Aortic smooth muscle cell (primary cell): ENCODE measurements at places on chromosomes 7 and 10. TPM values are rescaled to one million over a fixed set of nuclear protein-coding genes. Genes with fewer than 3 reads are reported as not detected.

RBP4 gene
- total RNA-seq = 0.06 TPM in 1 of 2 replicates, not detected in the other

KLLN gene
- 0.40 and 0.56 TPM in 2 replicates for total RNA-seq

ANKRD7 gene
- total RNA-seq = 0.19 and 0.26 TPM in 2 replicates

ITIH2 gene
- 0.06 and 0.13 TPM in 2 replicates for total RNA-seq

ZNF679 gene
- not detected in 2 replicates for total RNA-seq

GARIN1A gene
- 0.92 and 1.6 TPM in 2 replicates for total RNA-seq

AVPI1 gene
- total RNA-seq = 12.9 and 19.2 TPM in 2 replicates

ITGA8 gene
- total RNA-seq = 289 and 543 TPM in 2 replicates

CPXM2 gene
- total RNA-seq = 95.0 and 99.2 TPM in 2 replicates

GPR26 gene
- not detected in 2 replicates for total RNA-seq

RHEB gene
- total RNA-seq = 62.0 and 77.6 TPM in 2 replicates

TMEM229A gene
- 0.13 and 0.37 TPM in 2 replicates for total RNA-seq

FOXP2 gene
- 0.79 and 2.2 TPM in 2 replicates for total RNA-seq

DYDC2 gene
- total RNA-seq = not detected in 2 replicates

NEUROD6 gene
- not detected in 2 replicates for total RNA-seq

PHTF2 gene
- total RNA-seq = 25.0 and 49.0 TPM in 2 replicates

CALHM1 gene
- not detected in 2 replicates for total RNA-seq

MYO3A gene
- total RNA-seq = not detected in 2 replicates

PSPH gene
- 40.6 and 41.9 TPM in 2 replicates for total RNA-seq

ZNF25 gene
- total RNA-seq = 15.2 and 16.4 TPM in 2 replicates

ZNF804B gene
- not detected in 2 replicates for total RNA-seq

POLD2 gene
- total RNA-seq = 81.6 and 104 TPM in 2 replicates

PHYH gene
- total RNA-seq = 22.2 and 28.8 TPM in 2 replicates

TMEM225B gene
- 0.62 and 2.4 TPM in 2 replicates for total RNA-seq

TRAPPC14 gene
- 7.6 and 10.8 TPM in 2 replicates for total RNA-seq

CDK14 gene
- 35.1 and 49.3 TPM in 2 replicates for total RNA-seq

HTR5A gene
- total RNA-seq = not detected in 2 replicates

PSD gene
- 0.12 and 0.26 TPM in 2 replicates for total RNA-seq

ADRB1 gene
- not detected in 2 replicates for total RNA-seq

MGAM2 gene
- not detected in 2 replicates for total RNA-seq

EPO gene
- not detected in 2 replicates for total RNA-seq

NPFFR1 gene
- total RNA-seq = under 0.01 TPM in 1 of 2 replicates, not detected in the other

SGPL1 gene
- total RNA-seq = 28.3 and 30.5 TPM in 2 replicates

GATA3 gene
- 0.06 TPM in 1 of 2 replicates, not detected in the other for total RNA-seq

NUDT13 gene
- total RNA-seq = 1.3 and 2.0 TPM in 2 replicates
